ENCODE measurements at places on chromosomes 7 and 10. TPM values are rescaled to one million over a fixed set of nuclear protein-coding genes. Genes with fewer than 3 reads are reported as not detected.

DNA sequence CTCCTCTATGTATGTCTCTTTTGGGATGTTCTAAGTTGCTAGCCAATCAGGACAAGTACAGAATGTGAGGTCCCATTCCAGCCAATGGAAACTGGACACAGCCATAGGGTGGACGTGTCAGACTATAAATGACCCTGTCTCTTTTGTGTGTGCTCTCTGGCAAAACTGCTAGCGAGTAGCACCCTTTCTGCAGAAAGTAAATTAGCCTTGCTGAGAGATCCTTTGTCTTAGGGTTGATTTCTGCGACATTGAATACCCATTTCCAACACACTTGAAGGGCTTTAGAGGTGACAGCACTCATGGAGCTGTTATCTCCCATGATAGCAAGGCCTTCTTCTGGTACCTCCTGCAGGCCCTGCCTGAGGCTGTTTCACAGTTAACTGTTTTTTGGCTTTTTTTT, 107.5 kb downstream of the CCNY start:
- no peak for DNase-seq
- H3K4me1 ChIP-seq = peaks cover 37% of the 10 kb centered on the region
- no peak overlapping the region for H3K27ac ChIP-seq
- no peaks in the 10 kb centered on the region for H3K27me3 ChIP-seq
- no peaks in the 10 kb centered on the region for H3K36me3 ChIP-seq

Gene CLEC2L
- total RNA-seq = not detected

GRCh38 chr10:93991596-93992284, 2.0 kb upstream of the PLCE1 start:
- H3K27me3 ChIP-seq = peaks cover 18% of the 10 kb centered on the region
- H3K27ac ChIP-seq = no peak overlapping the region
- no peak for DNase-seq

Gene GPR37
- total RNA-seq = 0.59 TPM

DNA sequence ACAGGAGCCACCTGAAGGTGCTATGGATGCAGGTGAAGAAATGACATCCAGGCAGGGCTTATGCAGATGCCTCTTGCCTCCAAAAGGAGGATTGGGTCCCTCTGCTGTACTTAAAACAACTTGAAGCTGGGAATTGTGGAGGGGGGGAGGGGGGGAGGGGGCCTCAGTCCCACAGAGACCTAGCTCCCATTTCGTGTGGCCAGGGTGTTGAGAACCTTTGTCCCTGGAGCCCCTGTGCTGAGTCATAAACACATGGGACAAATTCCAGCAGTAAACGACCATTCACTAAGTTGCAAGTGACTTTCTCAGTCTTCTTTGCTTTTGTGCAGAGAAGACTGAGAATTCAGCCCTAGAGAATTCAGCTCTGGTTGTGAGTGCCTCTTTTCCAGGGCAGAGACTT, 96.5 kb upstream of the PODXL start:
- H3K4me3 ChIP-seq = no peak overlapping the region
- no peaks in the 10 kb centered on the region for H3K4me1 ChIP-seq
- no peaks in the 10 kb centered on the region for H3K27me3 ChIP-seq
- H3K36me3 ChIP-seq = no peaks in the 10 kb centered on the region
- H3K27ac ChIP-seq = no peak overlapping the region
- DNase-seq = no peak

DNA sequence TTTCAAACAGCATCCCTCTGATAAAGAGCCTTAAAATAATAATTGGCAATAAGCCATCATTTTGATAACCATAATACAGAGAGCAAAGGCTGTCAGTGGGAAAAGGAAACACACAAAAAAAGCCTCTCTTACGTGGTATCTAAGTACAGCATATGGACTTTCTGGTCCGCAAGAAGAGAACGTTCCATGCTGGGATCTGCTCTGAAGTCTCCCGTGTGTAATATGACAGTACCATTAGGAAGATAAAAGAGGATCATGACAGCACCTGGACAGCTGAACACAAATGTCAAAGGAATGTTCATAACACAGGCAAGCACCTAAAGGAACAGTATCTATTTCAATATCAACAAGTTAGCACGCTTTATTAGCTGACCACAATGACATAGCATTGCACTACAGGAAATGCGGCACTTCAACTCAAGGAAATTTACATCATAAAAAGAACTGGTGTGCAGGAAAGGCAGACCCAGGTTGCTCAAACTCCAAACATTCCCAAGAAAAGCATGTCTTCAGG, 9.9 kb downstream of the DCLRE1A start:
- H3K4me1 ChIP-seq = no peaks in the 10 kb centered on the region
- no peak overlapping the region for H3K27ac ChIP-seq
- H3K27me3 ChIP-seq = no peaks in the 10 kb centered on the region

Gene PLEKHS1
- 7.0 TPM for total RNA-seq

- no peak for DNase-seq
- H3K4me3 ChIP-seq = no peak overlapping the region
- peaks cover 1% of the 10 kb centered on the region for H3K4me1 ChIP-seq
- H3K36me3 ChIP-seq = peaks cover 4% of the 10 kb centered on the region
These were observed 5.3 kb upstream of the TMEM184A start for GRCh38 chr7:1561036-1561940.

Gene C10orf62
- not detected for total RNA-seq

- no peaks in the 10 kb centered on the region for H3K4me1 ChIP-seq
- no peak overlapping the region for H3K4me3 ChIP-seq
- no peak overlapping the region for H3K27ac ChIP-seq
- no peaks in the 10 kb centered on the region for H3K36me3 ChIP-seq
These were observed 25.0 kb upstream of the TAX1BP1 start for GRCh38 chr7:27714831-27715444.

DNA sequence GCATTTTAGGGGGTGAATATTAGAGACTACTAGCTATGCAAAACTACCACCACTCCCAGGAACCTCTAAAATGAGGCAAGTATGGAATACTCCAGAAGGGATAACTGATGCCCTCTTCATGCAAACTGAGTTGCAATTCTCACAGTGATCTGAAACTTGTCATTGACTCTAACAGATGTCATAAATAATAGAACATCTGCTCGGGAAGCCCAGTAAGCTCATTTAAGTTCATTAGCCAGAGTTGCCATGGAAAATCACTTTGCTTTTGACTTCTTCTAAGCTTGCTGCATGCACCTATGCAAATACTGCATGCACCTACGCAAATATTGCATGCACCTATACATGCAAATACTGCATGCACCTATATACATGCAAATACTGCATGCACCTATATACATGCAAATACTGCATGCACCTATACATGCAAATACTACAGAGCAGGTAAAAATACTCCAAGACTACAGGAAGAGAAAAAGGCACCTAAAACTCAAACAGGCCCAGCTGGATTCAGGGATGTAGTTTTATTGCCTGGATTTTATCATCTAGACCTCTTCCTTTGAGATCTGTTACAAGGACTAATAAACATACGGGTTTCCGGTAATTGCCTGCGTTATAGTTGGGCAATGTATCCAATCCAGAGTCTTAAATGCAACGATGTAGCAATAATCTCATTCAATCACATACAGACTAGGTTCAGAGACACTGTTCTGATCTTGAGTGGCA, 1061.1 kb upstream of the AUTS2 start:
- no peaks in the 10 kb centered on the region for H3K36me3 ChIP-seq
- H3K4me3 ChIP-seq = no peak overlapping the region
- DNase-seq = no peak
- no peak overlapping the region for H3K27ac ChIP-seq
- no peaks in the 10 kb centered on the region for H3K4me1 ChIP-seq
- H3K27me3 ChIP-seq = no peaks in the 10 kb centered on the region

DNA sequence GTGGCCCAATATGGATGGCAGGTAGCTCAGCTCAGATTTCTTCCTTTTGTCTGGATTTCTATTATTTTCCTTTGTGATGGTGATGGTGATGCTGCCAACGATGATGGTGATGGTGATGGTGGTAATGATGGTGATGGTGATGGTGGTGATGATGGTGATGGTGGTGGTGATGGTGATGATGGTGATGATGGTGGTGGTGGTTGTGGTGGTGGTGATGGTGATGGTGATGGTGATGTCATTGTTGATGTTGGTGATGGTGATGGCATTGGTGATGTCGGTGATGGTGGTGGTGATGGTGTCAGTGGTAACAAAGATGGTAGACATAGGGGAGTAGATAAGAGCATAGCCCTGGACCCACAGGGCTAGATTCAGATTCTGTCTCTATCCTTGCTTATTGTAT, 25.4 kb downstream of the TTYH3 start:
- H3K27me3 ChIP-seq = no peaks in the 10 kb centered on the region
- DNase-seq = no peak
- no peak overlapping the region for H3K4me3 ChIP-seq
- no peak overlapping the region for H3K27ac ChIP-seq

DNA sequence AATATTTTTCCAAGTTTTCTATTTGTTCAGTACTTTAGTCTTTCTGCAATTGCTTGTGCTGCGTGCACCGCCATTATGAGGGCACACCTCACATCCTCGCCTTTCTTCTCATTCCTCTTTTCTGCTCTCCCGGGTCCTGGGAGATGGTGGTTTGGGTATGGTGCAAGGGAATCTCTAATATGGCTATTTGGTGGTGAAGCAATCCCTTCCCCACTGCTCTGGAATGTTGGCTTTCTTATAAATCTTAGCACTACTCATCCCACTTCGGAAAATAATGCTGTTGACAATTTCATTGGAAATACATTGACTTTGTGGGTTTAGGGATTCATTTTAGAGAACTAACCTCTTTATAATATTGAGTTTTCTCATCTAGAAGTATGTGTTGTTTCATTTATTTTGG, 1.9 kb upstream of the GCK start:
- DNase-seq = no peak
- no peak overlapping the region for H3K4me3 ChIP-seq
- no peaks in the 10 kb centered on the region for H3K36me3 ChIP-seq

Gene MDFIC
- total RNA-seq = 46.3 TPM

Gene MCM10
- total RNA-seq = 0.38 TPM

DNA sequence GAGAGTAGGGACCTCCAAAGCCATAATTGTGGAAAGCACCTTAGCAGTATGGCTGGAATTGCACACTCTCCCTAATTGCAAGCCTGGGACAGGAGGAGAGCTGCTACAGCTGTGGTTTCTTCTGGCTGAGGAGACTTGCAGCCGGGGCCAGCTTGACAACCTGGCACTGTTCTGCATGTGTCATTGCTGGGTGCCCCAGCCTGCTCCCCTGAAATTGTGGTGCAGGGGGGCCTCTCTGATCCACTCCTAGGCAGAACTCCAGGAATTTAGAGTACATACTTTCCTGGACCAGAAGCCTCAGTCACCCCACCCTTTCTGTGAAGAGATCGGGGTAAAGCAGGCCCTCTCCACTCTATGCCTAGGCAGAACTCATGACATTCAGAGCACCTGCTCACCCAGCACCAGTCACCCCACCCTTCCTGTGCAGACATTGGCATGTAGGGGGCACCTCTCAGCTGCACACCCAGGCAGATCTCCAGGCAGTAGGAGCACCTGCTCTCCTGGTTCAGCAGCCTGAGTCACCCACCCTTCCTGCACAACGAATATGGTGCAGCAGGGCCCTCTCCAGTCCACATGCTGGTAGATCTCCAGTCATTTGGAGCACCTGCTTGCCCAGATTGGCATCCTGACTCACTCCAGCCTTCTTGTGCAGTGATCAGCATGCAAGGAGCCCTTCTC, 34.4 kb upstream of the DYNC1I1 start:
- DNase-seq = no peak
- H3K4me1 ChIP-seq = no peaks in the 10 kb centered on the region
- H3K36me3 ChIP-seq = no peaks in the 10 kb centered on the region
- no peak overlapping the region for H3K27ac ChIP-seq
- no peaks in the 10 kb centered on the region for H3K27me3 ChIP-seq

GRCh38 chr7:16129431-16130110, 291.8 kb downstream of the CRPPA start:
- no peak overlapping the region for H3K27ac ChIP-seq
- H3K4me3 ChIP-seq = no peak overlapping the region
- DNase-seq = no peak
- H3K27me3 ChIP-seq = no peaks in the 10 kb centered on the region

- H3K27ac ChIP-seq = no peak overlapping the region
- no peaks in the 10 kb centered on the region for H3K4me1 ChIP-seq
- no peaks in the 10 kb centered on the region for H3K36me3 ChIP-seq
- H3K4me3 ChIP-seq = no peak overlapping the region
- no peaks in the 10 kb centered on the region for H3K27me3 ChIP-seq
- no peak for DNase-seq
These were observed 13.0 kb downstream of the ATAD1 start for GRCh38 chr10:87804939-87805569.

GRCh38 chr7:33062023-33062781, at the start of gene NT5C3A:
TSS of gene NT5C3A (minus strand) at chr7:33062776. CDS start at chr7:33062705, 71 bp downstream.
- H3K4me3 ChIP-seq = peak within 1 kb of the TSS; percentile 93
- H3K27me3 ChIP-seq = no peaks in the 10 kb centered on the region
- peak within 1 kb of the TSS; percentile 95 for H3K27ac ChIP-seq
- H3K4me1 ChIP-seq = peaks cover 23% of the 10 kb centered on the region

Gene CAV2
- total RNA-seq = 143 TPM

- H3K4me1 ChIP-seq = no peaks in the 10 kb centered on the region
- no peaks in the 10 kb centered on the region for H3K27me3 ChIP-seq
- no peaks in the 10 kb centered on the region for H3K36me3 ChIP-seq
- no peak overlapping the region for H3K27ac ChIP-seq
- no peak overlapping the region for H3K4me3 ChIP-seq
These were observed 14.8 kb downstream of the CYP3A7 start for GRCh38 chr7:99719996-99720769.

- no peaks in the 10 kb centered on the region for H3K36me3 ChIP-seq
- no peaks in the 10 kb centered on the region for H3K4me1 ChIP-seq
- no peaks in the 10 kb centered on the region for H3K27me3 ChIP-seq
These were observed 159.7 kb downstream of the ANKRD30A start for GRCh38 chr10:37285063-37285462.

Gene IGF2BP3
- 2.0 TPM for total RNA-seq

GRCh38 chr10:132580143-132580542, 42.6 kb downstream of the INPP5A start:
- H3K4me3 ChIP-seq = no peak overlapping the region
- H3K27ac ChIP-seq = no peak overlapping the region
- H3K27me3 ChIP-seq = no peaks in the 10 kb centered on the region
- no peaks in the 10 kb centered on the region for H3K36me3 ChIP-seq

Gene AS3MT
- 1.9 TPM for total RNA-seq

Gene HMX3
- total RNA-seq = not detected

DNA sequence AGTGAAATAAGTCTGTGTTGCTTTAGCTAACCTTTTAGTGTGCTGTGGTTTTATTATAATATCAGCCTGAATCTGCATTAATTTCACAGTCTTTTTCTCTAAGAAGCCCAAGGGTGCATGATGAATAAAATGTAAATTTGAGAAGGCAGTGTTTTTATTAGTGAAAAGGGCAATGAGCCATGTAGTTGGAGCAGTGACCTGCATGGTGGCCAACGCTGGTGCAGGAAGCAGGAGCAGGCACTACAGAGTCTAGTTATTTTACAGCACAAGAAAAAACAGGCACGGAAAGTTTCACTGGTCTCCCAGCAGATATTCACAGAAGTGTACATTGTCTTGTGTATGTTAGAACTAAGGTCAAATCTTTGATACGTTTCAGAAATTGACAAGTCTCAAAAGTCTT, 247.8 kb downstream of the CELF2 start:
- no peak for DNase-seq
- H3K36me3 ChIP-seq = peaks cover 87% of the 10 kb centered on the region
- no peak overlapping the region for H3K27ac ChIP-seq

GRCh38 chr7:152553671-152554317, 118.0 kb upstream of the KMT2C start:
- no peaks in the 10 kb centered on the region for H3K27me3 ChIP-seq
- no peak overlapping the region for H3K4me3 ChIP-seq
- no peak for DNase-seq
- no peaks in the 10 kb centered on the region for H3K36me3 ChIP-seq
- H3K27ac ChIP-seq = no peak overlapping the region
- H3K4me1 ChIP-seq = no peaks in the 10 kb centered on the region

Gene MUC12
- 1.2 TPM for total RNA-seq

Gene CACNB2
- 1.4 TPM for total RNA-seq

Data from lower lobe of right lung (tissue), 2 donors.